BE2C (cell line): ENCODE measurements at places on chromosomes 3 and 15.

DNA sequence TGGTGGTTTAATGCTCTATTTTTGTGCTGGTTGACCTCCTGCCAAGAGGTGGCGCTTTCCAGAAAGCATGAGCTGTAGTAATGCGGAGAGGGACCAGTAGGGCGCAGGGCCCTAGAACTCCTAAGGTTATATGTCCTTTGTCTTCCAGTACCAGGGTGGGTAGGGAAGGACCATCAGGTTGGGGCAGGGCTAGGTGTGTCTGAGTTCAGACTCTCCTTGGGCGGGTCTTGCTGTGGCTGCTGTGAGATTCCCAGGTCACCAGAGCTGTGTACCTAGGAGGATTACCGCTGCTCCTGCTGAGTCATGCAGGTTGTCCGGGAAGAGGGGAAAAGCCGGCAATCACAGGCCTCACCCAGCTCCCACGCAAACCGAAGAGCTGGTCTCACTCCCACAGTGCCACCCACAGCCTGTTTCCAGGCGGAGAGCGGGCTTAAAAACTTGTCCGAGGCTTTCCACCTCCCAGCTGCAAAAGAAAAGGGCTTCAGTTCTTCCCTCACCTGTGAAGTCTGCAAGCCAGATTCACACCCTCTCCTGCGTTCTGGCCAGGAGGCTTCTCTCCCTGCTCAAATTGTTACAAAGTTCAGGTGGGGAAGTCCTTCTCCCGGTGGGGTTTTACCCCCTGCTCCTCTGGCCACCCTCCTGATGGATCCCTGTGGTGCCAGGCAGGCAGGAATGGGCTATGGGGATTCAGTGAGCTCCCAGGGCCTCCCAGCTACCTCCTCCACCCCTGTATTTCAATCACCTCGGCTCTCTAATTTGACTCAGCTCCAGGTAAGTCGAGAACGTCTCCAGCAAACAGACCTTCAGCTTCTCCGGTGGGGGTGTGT lies 37.7 kb upstream of the BCHE start:
- peak; percentile 16 for DNase-seq

GRCh38 chr15:38242055-38242454 lies 10.6 kb upstream of the SPRED1 start:
- DNase-seq: no peak

- no peak for DNase-seq
Measured at GRCh38 chr3:189966843-189967242, 153.9 kb downstream of the P3H2 start.

DNA sequence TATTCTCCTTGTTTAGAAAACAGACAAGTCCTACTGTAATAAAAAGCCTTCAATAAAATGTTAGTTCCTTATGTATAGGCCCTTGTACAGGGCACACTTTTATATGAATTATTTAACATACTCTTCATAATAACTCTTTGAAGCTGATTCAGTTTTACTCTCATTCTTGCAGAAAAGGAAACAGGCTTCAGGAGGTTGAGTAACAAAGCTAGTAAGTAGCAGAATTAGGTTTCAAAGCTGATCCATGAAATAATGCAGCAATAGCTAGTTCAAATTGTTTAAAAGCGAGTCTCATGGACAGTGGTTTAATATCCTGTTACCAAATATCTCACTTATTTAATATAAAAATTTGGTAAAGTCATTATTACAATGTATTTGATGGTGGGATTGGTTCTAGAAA lies 25.0 kb downstream of the TCF12 start:
- DNase-seq: no peak

DNA sequence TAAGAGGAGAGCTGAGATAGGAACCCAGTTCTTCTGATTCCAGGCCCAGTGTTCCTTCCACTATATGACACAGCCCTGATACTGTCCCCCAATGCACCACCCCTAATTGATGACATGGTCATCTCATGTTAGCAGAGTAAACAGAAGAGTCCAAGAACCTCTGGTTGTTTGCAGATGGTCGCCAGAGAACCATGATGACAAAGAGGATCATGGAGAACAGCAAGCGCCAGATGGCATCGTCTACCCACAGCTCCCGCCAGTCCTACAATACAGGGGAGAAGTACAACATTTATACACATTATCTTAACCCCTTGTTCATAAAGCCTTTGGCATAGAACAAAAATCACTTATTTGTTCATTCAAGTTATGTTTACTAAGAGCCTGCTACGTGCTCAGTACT lies 18.5 kb upstream of the VPS39 start:
- no peak for DNase-seq

DNA sequence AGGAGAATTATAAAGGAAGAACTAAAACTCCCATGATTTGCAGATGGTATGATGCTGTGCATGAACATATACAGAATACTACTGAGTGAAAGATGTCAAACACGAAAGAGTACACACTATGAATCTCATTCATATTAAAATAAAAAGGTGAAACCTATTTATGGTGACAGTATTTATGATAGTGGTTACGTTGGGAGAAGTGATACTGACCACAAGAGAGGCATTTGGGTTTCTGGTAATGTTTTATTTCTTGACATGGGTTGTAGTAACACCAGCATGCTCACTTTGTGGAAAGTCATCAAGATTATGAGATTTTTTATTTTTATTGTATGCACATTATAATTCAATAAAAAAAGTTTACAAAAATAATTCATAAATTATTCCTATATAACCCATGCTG lies 324.0 kb downstream of the GAP43 start:
- no peak for DNase-seq

GRCh38 chr3:122956693-122957455 lies 70.7 kb downstream of the SEMA5B start:
- no peak for DNase-seq

DNA sequence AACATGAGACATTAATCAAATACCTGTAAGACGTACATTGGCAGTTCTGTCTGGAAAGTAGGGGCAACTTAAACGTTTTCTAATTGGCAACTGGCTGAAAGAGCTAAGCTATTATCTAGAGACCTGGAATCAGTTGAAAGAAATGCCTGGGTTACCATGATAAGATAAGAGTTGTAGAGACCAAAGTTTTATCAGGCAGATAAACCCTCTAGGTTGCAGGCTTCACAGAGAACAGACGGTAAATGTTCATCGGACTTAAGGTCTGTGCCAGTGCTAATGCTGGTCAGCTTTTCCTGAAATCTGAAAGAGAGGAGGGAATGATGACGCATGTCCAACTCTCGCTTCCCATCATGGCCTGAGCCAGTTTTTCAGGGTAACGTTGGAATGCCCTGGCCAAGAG lies 196.2 kb downstream of the ROBO2 start:
- no peak for DNase-seq

DNA sequence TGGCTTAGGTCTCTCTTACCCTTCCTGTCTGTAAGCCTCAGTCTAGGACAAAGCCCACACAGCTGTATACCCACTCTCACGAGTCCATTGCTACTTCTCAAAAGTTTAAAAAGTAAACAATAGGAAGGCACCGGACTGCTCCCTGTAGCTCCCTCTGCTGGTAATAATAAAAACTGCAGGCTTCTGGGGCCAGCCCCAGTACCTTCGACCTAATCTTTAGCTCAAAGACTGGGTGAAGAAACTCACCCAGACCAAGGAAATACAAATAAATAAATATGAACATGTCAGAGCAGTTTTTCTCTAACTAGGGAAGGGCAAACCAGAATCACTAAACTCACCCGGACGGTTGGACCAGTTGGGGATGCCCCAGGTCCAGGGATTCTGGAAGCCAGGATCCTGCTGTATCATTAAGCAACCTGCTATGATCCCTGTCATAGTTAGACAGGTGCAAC lies 5.0 kb downstream of the FAM219B start:
- peak; percentile 53 for DNase-seq

- no peak for DNase-seq
Measured at GRCh38 chr3:8237893-8238292, 263.7 kb upstream of the LMCD1 start.

DNA sequence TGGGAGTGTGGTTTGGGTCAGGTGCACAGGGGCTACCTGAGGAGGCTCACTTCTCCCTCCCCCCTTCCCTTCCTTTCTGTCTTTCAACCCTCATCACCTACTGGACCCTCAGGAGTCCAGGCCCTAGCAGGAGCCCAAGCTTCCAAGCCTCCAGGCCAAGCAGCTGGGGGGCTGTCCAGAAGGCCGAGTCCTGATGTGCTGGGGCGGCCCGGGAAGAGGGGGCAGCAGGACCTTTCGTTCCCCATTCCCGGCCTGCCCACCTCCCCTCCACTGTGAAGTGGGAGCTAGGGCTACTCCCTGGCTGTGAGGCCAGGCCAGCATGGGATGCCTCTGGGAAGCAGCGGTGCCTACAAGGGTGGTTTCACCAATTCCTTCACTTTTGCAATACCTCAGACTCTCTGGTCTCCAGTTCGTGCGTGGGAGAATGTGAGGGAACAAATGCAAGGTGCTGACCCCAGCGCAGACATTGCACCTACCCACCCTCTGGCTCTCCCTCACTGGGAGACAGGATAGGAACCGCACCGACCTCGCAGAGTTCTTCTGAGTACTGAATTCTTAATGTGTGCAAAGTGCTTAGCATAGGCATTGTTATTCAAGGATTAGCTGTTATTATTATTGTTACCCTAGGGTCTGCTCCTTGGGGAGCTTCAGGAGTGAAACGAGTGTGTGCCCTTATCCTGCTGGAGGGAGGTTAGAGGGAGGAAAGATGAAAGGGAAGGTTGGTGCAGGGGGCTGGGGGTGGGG lies 2.5 kb downstream of the EPHB3 start:
- DNase-seq: no peak

DNA sequence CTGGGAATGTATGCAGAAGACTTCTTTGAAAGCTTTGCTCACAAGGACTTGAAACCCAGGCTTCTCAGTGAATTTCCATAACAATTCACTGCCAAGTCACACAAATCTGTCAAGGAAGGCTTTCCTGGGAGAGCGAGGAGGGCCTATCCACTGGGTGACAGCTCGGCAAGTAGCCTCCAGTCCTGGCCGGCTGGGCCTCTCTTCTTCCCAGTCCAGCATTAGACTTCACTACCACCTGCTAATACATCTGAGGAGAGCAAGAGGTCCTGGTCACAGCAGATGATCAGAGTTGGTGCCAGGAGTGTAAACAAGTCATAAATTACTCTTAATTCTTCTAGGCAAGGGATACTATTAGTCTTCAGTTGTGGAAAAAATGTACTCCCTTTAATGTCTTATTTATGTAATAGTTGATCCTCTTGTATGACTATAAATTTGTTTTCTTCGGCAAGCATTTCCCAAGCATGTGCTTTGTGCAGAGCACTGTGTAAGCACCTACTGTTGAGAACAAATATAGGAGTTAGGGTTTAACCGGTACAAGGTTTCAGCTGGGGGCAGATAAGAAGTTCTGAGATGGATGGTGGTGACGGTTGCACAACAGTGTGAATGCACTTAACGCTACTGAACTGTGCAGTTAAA lies 162.9 kb downstream of the VGLL4 start:
- no peak for DNase-seq

- no peak for DNase-seq
Measured at GRCh38 chr15:90248789-90249202, 560 bp upstream of the TTLL13 start.

- no peak for DNase-seq
Measured at GRCh38 chr3:128967748-128968355, 26.0 kb downstream of the CFAP92 start.

GRCh38 chr3:25018909-25019308 lies 409.2 kb upstream of the RARB start:
- DNase-seq: no peak

DNA sequence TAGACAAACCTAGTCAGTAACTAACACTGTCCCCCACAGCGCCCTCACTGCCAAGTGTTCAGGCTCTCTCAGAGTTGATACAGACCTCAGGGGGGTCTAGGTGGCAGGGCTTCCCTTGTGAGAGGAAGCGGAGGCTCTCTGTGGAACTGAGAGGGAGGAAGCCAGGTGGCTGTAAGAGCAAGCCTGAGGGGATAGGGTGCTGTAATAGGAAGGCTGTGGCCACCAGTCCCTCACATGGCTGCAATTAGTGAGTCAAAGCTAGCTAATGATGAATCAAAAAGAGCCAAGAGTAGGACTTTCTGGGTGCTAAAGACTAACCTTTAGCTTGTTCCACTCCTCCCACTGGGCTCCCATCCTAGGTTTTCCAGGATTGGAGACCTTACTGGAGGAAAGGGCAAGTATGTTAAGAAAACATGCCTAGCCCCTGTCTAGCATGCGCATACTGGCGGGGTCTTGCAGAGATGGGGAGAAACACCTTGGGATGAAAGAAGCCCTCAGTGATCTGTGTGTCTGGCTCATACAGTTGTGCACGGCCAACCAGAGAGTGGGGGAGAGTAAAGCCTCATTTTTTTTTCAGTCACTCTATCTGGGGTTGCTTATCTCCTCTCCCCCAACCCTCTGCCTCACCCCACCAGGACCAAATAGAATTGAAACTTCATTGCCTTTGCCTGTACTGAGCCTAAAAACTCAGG lies 13.3 kb upstream of the SOX2 start:
- DNase-seq: no peak

- peak; percentile 6 for DNase-seq
Measured at GRCh38 chr3:168249205-168249549, 153.5 kb upstream of the GOLIM4 start.

DNA sequence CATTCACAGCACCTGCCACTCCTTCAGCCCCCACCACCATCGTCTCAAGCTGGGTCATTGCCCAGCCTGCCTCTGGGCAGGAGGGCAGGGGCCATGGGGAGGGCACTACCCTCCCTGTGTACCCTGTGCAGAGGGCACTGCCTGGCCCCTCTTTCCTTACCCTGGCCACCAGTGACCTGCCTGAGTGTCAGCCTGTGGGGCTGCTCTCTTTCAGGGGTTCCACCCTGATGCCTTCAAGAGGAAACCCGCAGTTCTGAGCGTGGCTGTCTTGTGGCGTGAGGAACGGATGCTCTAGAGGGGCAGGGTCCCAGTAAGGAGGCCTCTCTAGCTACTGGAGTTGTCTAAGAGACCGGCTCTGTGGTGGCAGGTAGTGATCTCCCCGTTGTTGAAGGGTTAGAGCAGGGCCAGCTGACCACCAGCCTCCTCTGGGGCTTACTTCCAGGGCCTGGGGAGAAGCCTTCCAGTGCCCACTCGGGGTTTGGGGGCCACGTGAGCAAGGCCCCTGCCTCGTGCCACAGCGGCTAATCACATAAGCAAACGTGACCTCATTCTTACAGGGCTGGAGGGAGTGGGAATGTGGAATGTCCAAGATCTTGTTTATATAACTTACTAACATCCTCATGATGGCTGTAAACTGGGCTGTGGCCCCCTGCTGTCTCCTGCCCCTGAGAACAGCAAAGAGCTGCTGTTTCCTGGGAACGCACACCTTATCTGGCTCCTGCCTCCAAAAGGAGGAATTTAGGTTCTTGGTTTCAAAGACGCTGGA lies 31.4 kb upstream of the SEC13 start:
- no peak for DNase-seq

DNA sequence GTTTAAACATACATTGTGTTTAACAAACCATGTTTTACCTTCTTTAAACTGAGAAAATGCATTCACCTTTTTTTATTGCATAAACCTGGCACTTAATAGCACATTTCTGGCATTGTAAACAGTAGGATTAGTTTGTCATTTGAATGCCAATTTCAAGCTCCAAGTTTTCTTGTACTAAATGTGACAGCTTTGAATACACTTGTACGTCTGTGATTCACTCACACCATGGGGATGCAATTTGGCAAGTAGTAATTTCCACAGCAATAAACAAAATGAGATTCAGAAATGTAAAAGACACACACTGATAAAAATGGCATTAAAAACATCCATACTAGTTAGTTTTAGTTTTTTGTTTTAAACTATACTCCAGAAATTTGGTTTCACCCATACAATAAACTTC lies 598.9 kb downstream of the SI start:
- no peak for DNase-seq

- DNase-seq: no peak
Measured at GRCh38 chr3:15281817-15282216, 50.6 kb downstream of the SH3BP5 start.

- DNase-seq: no peak
Measured at GRCh38 chr3:56887402-56888025, 85.8 kb upstream of the ARHGEF3 start.

GRCh38 chr3:107206141-107206540 lies 171.1 kb upstream of the CCDC54 start:
- DNase-seq: peak; percentile 44
